Posterior vena cava (tissue), 2 donors: ENCODE measurements at places on chromosomes 13 and 19.

DNA sequence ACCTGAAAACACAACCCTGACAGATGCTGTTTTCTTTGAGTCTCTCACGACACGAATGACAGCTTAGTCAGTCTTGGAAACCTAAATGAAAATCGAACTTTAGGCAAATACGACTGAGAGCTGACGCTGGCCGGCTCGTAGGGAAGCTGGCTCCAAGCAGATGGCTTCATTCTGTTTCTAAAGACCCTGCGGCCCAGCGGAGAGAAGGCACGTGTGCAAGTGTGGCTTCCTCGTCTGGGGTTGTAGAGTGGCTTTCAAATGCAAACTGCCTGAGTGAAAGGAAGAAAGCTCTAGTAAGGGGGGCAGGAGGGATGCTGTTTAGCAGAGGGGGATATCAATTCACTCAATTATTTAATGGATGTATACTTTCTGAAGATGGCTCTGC lies 26.1 kb upstream of the TIMM44 start:
- DNase-seq: no peak

DNA sequence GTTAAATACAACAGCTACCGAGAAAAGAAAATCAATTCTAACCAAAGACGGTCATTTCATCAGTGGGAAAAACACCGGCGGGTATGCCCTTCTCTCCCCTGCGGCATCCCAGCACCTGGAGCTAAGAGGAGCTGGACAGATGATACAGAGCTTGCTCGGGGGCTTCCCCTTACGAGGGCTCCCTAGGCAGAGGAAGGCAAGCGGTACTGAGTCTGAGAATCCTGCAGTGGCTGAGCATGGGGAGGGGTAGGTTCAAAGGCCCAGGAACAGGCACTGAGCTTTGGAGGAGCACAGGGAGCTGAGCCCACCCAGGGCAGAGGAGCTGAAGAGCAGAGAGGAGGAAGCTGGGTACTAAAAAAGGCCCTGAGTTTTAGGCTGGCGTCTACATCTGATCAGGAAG lies 12.7 kb downstream of the STK24 start:
- DNase-seq: no peak

GRCh38 chr13:53191091-53191490 lies 162.5 kb downstream of the OLFM4 start:
- no peak for DNase-seq

DNA sequence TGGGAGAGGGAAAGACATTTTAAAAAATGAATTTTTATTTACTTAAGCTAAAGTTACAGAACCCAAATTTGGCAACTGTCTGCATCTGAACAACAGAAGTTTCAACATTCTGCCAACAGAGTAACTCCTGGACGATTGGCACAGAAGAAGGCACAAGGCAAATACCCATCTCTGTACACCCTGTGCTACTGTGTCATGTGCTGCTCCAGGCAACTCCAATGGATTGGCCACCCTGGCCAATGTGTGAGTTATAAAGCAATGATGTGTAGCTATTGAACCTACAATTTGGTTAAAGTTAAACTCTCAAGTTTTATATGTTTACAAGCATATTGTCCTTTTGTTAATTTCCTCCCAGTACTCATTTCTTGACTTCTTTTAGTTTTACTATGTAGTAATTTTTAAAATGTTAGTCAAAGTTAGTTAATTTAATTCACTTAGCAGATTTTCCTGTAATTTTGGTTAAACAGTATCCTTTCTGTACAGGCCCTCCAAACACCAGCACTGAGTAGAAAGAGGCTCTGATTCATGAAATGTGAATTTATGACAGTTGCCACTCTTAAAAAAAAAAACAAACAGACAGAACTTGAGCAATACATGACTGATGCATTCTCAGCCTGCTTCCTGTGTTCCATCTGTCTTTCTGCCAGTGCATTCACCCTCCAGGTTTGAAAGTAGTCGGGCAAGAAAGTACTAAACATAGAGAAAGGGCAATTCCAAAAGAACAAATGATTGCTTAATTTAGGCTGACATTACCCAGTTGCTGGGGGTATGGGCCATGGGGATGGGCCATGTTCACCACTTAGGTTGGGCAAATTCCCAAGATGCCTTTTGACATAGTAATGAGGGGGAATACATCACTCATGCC lies 5.9 kb downstream of the STARD13 start:
- DNase-seq: no peak

GRCh38 chr19:33795370-33796163 lies 1.1 kb upstream of the KCTD15 start:
- DNase-seq: peak; percentile 94

GRCh38 chr19:41456342-41456918 lies 13.5 kb downstream of the ERICH4 start:
- DNase-seq: no peak

GRCh38 chr19:51441410-51442390 lies 16.6 kb downstream of the SIGLEC8 start:
- no peak for DNase-seq

- DNase-seq: no peak
Measured at GRCh38 chr19:33482476-33482875, 39.1 kb downstream of the PEPD start.

DNA sequence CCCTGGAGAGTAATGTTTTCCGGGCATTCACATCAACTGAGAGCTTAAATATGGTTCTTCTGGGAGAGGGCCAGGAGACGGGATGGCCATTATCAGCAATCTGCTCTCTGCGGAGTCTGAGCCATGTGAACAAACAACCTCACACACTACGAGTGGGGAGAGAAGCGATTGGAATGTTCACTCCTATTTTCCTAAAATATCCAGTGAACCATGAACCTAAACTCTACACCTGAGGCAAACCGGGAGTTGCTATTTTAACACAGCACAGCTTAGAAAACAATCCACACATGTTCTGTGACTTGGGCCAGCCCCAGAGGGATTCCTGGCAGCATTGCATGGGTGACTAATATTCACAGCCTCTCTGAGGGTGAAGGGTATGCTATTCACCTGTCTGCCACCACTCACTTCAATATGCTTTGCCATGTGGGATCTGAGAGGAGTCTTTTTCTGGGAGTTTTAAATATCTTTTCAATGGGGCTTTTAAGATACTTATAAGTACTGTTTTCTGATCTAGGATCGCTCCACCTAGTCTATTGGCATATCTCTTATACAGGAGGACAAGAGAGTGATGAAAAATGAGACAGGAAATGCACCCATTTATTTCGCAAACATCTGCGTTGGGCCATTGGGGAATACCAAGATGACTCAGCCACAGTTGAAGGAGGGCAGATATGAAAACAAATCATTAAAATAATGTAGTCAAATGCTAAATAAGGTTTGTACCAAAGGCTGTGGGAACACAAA lies 72.6 kb upstream of the SERP2 start:
- DNase-seq: no peak

- no peak for DNase-seq
Measured at GRCh38 chr13:75725736-75726135, 89.6 kb downstream of the LMO7 start.

DNA sequence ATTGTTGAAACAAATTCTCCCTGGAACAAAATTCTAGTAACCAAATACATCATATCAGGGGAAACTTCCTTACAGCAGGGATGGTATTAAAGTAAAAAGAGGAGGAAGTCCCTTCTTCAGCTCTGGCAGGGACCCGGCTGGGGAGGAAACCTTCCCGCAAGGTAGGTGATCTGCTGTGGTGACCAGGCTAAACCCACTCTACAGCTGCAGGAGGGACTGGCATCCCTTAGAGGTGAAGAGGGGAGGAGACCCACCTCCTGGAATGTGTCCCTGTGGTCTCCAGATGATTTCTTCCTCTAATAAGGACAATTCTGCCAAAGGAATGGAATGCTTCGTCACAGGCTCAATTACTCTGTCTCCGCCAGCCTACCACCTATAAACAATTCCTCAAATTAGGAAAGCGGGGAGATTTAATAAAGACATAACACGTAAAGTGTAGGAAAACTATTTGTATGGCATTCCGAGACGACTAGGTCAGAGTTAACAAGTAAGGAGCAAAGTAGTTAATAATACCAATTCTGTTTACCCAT lies 637 bp upstream of the PDS5B start:
- no peak for DNase-seq

DNA sequence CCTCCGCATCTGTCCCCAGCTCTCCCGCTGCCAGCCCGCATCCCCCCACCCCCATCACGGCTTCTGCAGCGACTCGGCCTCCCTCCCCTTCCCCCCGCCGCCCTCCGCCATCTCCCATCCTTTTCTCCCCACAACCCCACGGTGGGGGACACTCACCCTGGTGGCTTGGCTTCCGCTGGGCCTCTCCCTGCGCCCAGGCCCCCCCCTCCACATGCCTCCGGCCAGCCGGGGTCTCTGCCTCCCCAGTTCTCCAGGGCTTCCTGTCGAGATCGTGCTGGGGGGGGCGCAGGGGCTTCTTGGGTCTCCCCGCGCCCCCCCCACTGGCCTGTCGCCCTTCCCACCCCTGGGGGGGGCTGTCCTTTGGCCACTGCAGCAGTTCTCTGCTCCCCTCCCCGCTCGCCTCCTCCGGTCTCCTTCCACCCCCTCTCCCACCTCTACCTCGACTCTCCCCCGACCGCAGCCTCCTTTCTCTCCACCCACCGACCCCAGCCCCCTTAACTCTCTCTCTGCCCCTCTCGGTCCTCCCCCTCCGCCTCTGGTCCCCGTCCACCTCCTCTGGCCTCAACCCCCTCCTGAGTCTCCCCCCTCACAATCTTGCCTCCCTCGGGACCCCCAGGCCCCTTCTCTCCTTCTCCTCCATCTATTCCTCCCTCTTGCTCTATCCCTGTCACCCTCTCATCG lies 17.1 kb downstream of the LRRC4B start:
- DNase-seq: no peak

GRCh38 chr13:35992964-35993363 lies 138.2 kb downstream of the DCLK1 start:
- no peak for DNase-seq

DNA sequence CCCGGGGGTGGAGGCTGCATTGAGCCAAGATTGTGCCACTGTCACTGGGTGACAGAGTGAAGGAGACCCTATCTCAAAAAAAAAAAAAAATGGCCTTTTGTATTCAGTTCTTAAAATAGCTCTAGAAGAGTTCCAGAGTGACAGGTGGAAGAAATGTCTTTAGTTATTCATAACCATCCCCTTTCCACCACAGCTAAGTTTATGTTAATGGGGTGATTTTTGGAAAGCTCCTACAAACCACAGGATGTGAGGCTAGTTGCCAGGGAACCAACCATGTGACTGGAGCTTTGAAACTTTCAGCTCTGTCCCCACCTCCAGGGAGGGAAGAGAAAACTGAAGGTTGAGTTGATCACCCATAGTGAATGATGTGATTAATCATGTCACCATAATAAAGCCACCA lies 6.9 kb downstream of the ZNF490 start:
- DNase-seq: no peak

- no peak for DNase-seq
Measured at GRCh38 chr13:90168953-90169352, 1178.5 kb upstream of the MIR17HG start.

GRCh38 chr13:80126389-80127068 lies 214.4 kb downstream of the SPRY2 start:
- no peak for DNase-seq

GRCh38 chr19:56252699-56253422 lies 19.7 kb upstream of the EDDM13 start:
- DNase-seq: peak; percentile 90

DNA sequence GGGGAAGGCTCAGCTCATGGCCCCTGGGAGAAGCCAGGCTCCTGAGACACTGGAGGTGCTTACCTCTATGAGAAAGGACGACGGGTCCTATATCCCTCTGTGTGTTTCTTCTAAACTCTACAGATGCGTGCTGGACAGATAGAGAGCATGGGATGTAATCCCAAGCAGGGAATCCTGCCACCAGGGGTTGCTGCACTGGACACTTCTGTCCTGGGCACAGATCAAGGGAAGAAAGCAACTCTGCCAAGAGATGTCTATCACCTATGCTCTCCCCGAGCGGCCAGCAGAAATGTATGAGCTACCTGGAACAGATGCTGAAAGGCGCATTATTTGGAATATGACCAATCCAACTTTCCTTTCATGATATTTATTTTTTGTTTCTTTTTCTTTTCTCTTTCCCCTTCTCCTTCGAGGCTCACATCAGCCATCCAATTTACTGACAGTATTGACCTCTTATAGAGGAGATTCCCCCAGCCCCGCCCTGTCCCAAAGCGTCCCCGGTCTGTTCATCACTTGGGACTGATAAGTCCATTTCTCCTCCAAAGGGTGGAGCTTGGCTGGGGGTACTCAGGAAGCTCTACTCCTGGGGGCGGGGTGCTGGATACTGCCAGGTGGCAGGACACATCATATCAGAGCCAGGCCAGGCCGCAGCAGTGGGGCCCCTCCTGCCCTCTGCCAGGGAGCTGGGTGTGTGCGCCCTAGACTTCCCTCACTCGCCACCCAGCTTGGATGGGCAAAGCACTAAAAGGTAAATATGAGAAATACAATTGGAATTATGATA lies 34.2 kb downstream of the TSHZ3 start:
- DNase-seq: no peak

GRCh38 chr13:113040597-113041292 lies 64.8 kb upstream of the F7 start:
- no peak for DNase-seq

DNA sequence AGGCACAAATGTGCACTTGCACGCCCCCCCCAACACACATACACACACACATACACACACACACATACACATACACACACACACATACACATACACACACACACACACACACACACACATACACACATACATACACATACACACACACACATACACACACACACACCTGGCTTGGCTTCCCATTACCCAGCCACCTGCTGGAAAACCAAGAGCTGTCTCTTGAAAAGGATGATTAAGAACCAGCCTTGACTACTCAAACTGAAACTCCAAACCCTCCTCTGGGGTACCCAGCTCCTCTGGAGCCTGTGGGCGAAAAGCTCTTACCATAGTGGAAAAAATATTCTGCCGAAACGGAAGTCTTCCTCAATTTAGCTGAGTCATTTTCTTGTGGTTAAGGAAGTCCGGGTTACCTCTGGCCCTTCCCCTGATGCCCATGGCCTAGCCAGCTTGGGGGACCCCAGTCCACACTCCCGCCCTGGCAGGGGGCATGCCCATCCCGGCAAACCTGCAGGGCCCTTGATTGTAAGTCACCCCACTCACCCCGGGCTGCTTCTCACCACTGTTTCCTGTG lies 21.9 kb downstream of the CEBPA start:
- no peak for DNase-seq

GRCh38 chr19:20154636-20155035 lies 12.4 kb upstream of the ZNF486 start:
- no peak for DNase-seq

DNA sequence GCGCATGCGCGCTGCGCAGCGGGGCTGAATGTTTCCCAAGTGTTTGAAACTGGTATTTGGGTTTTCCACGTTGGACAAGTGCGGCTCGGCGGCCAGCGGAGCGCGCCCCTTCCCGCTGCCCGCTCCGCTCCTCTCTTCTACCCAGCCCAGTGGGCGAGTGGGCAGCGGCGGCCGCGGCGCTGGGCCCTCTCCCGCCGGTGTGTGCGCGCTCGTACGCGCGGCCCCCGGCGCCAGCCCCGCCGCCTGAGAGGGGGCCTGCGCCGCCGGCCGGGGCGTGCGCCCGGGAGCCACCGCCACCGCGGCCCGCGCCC lies at the start of gene ING1:
Gene ING1 (plus strand): TSS at position 59 of the 311 bp plus-strand sequence. CDS start 450 bp downstream, outside the sequence.
- no peak for DNase-seq
